ENCODE measurements at places on chromosomes 4 and X.

DNA sequence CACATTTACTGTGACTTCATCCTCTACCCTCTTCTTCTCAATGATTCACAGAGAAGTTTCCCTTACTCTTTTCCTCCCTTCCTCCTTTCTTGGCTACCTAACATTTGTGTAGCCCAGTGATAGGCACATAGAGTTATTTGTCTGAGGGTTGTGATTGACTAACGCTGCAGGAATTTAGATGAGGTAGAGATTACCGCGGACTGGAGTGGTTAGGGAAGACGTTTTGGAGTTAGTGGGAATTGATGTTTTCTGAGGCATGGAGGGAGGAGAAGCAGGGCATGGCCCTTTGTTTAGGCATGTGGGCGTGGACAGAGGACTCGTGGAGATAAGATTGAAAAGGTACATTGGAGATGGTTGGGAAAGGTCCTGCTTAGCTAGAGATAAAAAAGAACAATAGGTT is 246.7 kb downstream of the GPAT3 start:
- no peak for DNase-seq

DNA sequence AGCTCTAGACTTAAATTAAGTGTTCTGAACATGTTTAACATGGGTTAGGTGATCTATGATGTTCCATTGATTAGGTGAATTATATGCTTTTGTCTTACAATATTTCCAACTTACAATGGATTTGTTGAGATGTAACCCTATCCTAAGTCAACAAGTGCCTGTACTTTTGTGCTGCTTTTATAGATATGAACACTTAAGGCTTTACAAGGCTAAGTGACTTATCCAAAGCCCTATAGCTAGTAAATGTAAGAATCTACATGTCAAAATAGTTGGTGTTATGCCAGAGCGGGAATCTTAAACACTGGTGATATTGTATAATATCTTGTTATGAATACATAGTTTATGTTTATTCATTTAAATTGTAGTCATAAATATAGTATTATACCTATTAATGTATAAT is 1629.1 kb upstream of the IGFBP7 start:
- no peak for DNase-seq

DNA sequence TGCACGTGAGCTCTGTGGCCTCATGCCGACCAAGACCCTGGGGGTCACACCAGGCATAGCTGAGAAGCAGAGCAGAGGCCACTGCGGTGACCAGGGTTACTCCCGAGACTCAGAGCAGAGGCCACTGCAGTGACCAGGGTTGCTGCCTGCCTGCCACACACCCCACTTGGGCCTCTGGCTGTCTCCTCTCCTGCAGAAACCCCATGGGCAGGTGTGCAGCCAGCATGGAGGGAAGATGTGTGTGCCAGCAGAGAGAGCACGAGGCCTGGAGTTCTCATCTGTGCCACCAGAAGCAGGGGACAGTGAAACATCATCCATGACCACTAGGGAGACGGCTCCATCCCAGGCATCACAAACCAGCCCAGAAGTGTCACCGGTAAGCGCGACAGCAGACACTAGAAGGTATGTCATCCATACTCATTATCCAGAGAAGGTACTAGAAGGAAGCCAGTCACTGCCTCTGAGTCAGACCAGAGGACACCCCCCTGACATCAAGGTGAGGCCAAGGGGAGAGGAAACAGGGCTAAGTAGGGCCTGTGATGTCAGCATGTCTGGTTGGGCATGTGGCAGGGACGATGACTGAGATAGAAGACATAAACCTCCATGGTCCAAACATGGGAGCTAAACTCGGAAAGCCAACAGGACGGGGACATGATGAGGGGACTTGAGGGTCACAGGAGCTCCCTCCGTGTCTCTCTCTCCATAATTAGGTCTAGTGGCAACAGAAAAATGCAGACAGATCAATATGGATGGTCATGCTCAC is 24.2 kb upstream of the SPON2 start:
- DNase-seq, result no peak

GRCh38 chrX:5145957-5146356 is 1082.7 kb downstream of the NLGN4X start:
- DNase-seq, result no peak

Data from T1000 (cell line).